Thoracic aorta (tissue), 2 donors: ENCODE measurements at places on chromosomes 7 and 10.

DNA sequence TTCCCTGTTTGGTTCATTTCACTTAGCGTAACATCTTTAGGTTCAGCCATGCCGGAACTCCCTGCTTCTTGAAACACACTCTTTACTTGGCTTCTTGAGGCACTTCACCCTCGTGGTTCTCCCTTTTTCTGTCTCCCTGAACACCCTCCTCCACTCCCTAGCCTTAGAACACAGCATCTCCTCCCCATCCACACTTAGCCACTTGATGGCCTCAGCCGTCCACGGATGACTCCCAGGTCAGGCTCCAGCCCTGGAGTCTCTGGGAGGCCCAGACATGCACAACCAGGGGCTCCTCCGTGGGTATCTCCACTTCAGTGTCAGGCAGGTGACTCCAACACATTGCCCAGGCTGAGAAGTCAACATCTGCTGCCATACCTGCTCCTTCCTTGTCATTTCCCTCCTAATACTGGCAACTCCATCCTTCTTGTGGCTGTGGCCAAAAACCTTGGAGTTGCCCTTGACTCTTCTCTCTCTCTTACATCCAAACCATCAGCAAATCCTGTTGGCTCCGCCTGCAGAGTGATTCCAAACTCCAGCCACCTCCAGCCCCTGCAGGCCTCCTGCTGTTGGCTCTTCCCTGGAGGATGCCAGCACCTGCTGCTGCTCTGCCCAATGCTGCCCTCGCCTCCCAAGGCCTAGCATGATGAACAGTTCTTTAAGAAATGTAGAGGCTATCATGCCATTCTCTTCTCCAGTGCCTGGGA is 8.4 kb upstream of the INMT start:
- DNase-seq, result no peak

DNA sequence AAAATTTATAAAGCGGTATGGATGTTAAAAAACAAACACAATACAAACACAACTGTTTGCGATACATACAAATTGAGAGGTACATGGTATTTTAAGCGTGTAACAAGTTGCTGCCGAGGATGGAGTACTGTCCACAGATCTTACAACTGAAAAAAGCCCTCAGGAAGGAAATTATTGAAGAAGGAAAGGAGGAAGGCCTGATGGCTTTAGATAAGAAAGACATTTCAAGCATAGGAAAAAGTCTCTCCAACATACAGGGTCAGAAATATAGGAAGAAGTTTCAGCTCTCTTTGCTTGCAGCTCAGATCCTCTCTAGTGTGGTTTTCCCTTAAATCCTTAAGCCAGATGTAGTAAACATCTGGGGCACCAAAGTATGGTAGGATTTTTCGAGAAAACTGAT is 25.0 kb downstream of the RBM28 start:
- DNase-seq, result no peak

GRCh38 chr7:43905956-43906330 is 453 bp downstream of the URGCP start:
- DNase-seq, result no peak

DNA sequence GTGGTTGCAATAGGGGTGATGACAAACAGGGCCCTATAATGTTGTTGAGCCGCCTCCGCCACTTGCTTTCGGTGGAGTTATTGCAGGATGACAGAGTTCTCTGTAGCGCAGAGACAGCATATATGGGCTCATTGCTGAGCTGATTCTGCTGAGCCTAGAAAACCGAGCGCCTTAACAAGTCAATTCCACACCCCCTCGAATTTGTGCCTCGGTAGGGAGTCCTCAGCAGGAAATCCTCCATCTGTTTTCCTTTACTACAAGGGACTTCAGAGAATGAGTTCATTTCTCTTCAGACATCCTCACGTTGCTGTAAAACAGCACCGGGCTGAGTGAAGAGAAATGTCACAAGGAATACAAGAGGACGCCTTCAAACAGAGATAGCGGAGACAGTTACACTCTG is 90.7 kb upstream of the KIAA1217 start:
- no peak for DNase-seq

- DNase-seq, result no peak
Measured at GRCh38 chr7:139059905-139060304, 24.1 kb upstream of the ZC3HAV1L start.

- no peak for DNase-seq
Measured at GRCh38 chr7:4791101-4791737, 15.8 kb downstream of the AP5Z1 start.

DNA sequence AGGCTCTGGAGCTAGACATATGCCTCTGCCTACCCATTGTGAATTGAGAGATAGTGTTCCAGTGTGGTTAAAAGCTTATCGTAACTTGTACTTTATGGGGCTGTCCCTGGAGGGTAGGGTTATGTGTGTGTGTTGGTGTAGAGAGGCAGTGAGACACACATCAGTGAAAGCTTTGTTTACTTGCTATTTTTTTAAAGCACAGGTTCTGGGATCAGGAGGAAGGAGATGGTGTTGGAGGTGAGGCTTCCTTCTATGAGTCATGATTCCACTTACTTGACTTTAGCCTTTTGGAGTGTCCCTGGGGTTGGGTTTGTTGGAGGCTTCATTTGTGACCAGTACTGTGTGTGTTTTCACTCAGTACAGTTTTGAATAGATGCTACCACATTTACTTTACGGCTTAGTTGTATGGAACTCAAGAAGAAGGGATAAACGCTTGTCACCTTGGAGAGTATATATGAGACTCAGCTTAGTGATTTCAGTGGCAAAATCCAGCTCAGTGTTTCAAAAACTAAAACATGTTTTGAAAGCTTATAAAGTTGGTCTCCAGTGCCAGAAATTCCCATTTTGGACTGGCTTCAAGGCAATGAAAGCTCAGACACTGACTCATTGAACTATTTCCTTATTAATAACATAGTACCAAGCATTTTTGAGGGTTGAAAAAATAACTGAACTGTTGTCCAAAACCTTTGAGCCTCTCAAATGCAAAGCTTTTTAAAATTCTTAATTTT is 106.2 kb downstream of the PLXDC2 start:
- no peak for DNase-seq

GRCh38 chr10:47449102-47449978 is 34.6 kb downstream of the ANXA8 start:
- DNase-seq, result no peak

DNA sequence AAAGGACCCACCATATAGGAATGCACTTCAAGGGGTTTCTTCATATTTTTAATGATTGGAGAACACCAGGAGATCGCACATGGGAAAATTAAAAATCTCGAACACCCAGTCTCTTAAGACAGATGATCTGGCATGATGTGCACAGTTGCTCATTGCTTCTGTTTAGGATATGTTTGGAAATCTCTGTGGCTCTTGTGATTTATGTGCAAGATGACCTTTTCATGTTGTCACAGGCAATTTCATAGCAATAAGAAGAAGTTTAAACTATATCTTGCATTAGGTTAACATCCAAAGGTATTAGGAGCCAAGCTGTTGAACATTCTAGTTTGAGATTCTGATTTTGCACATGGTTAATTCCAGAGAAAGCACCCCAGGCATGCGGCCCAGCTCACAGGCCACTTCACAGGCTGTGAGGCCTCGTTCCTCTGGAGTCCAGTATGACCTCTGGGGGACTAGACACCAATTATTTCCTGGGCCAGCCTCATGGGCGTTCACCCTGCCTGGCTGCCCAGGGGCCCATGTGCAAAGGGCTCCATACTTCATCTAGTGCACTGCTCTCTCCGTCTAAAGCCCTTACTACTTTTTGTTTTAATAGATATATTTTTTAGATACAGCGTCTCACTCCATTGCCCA is 28.4 kb downstream of the CAMK1D start:
- DNase-seq, result no peak
